ENCODE measurements at places on chromosomes 3 and 15.

DNA sequence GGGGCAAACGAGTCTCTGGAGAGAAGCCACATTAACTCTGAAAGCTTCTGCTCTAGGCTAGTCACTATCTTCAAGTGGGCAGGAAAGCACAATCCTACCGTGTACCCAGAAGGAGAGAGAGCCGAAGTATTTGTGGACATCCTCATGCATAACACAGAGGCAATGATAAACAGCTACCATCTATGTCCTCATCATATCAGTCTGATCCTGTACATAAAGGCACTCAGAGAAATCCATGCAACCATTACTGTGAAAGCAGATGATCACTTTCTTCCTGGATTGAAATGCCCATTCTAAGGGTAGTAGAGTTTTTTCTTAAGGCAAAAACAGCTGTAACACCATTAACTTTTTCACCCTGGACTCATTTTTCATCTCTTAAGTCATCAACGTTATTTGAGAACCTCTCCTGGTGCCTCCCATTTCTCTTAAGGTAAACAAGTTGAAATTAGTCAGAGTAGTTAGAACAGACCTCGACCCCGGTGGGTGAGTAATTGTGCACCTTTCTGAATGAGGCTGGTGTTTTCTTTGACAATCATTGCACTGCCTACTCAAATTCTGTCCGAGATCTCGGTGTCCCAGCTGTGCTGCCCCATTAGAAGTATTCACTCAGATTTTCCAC lies 327.4 kb downstream of the SHQ1 start:
- DNase-seq: peak; percentile 60

- no peak for DNase-seq
Measured at GRCh38 chr3:107581230-107581629, 58.5 kb downstream of the BBX start.

- DNase-seq: no peak
Measured at GRCh38 chr3:169865176-169865767, 4.5 kb downstream of the LRRC31 start.

DNA sequence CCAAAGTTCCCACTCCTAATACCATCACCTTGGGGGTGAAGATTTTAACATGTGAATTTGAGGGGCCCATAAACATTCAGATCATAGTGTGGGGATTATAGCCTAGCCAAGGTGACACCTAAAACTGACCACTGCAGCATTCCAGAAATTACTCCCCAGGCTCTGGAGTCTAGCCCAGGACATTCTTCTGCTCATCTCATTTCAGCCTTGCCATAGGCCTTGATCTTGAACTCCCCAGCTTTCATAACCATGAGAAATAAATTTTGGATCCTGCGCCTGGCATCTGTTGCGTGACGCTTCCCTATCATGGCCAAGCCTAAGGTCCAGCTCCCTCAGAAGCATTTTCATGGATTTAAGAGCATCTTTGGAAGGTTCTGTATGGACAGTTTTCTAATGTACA lies 502.9 kb upstream of the THBS1 start:
- DNase-seq: peak; percentile 83

DNA sequence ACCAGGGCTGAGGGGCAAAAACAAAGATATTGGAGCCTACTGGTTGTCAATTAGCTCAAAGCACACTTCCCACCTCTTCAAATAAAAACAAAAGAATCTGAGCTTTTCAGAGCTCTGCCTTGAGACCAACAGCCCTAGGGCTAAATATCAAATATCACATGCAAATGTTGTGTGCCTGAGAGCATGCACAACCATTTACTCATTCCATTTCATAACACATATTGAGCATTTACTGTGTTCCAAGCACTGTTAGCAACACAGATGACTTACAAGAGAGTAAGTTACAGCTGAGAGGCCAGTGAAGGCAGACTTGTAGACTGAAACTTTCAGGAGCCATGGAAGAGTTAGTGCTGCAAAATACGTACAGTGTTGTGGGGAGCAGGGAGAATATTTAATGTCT lies 222.4 kb downstream of the CPNE4 start:
- DNase-seq: no peak

GRCh38 chr3:130851277-130851676 lies 42.6 kb upstream of the ATP2C1 start:
- DNase-seq: no peak

DNA sequence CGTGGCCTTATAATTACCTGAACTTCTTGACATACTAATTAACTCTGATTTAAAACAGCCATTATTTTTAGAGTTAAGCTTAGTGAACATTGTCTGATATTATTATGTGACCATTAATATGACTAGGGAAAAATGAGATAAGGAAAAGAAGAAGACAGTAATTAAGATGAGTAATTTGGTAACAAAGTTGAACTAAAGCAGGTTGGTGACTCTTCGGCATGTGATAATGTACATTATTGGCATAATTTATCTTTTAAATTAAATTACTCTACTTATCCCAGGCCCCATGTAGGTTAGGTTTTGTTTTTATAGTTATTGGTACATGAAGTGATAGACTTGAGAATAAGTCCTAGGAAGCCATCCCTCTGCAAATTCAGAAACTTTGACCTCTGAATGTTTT lies 249.7 kb upstream of the CFAP20DC start:
- no peak for DNase-seq

Measured in fibroblast of skin of right biceps (primary cell).